ENCODE measurements at places on chromosomes 12 and 14. TPM values are rescaled to one million over a fixed set of nuclear protein-coding genes. Genes with fewer than 3 reads are reported as not detected.

DENND5B gene
- 18.7 TPM for total RNA-seq

PLEKHG3 gene
- 31.5 TPM for total RNA-seq

SMOC1 gene
- 2.9 TPM for total RNA-seq

FIGNL2 gene
- 0.29 TPM for total RNA-seq

GPR84 gene
- total RNA-seq: not detected

CCDC196 gene
- total RNA-seq: not detected

SYT10 gene
- not detected for total RNA-seq

NINJ2 gene
- 6.3 TPM for total RNA-seq

PDE3A gene
- total RNA-seq: 9.4 TPM

PLEKHG7 gene
- 0.33 TPM for total RNA-seq

Data from breast epithelium (tissue), 4 donors.